DMS53 (cell line): ENCODE measurements at places on chromosomes 1 and 21.

DNA sequence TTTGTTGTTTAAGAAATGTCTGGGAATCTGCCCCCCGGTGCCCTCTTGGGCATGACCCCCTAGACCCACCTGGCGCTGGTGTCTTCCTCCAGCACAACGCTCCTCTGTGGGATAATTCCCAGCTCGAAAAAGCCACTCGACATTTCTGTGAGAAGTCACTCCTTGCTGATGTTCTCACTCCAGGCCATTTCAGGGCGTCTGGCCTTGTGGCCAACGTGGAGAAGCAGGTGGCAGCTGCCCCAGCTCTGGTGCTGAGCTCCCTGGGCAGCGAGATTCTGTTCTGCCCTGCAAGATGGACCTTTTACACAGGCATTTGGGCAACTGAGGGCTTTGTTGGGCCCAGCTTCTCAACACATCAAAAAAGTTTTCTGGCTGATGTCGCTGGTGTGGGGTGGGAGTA, 147.7 kb upstream of the WNT4 start:
- DNase-seq = no peak

DNA sequence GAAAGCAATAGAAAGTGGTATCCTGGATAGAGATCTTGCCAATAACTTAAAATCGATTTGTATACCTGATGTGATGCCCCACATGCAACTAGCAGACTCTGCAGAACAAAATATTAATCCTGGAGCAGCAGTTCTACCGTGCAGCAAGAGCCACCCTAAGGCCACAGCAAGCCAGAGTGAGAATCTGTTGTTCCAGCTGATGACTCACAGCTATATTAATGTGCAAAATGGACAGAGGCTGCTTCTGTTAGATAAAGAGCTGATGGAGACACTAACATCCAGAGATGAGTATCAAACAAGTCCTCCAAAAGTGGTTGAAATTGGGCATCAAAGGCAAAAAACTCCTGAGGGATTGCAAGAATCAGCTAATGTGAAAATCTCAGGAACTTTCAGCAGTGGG, 127.8 kb downstream of the MACF1 start:
- DNase-seq = no peak

GRCh38 chr1:160619742-160620277, 27.0 kb downstream of the SLAMF1 start:
- no peak for DNase-seq

GRCh38 chr1:81430955-81431623, 369.6 kb upstream of the ADGRL2 start:
- DNase-seq = no peak

DNA sequence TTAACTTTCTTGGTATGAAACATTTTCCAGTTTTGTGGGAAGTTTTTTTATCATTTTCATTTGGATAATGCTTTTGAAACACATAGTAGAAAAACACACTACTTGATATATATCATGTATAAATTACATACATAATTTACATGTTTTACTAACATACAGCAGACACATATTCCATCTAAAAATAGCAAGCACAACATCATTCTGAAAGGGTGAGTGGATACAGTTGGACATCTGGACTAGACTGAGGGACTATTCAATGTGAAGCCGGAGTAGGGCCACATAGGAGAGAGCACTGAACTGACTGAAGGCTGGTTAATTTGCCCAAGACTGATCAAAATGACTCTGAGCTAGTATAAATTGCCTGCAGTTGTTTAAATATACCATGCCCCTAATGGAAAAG, 11.7 kb downstream of the CDKN2C start:
- no peak for DNase-seq

DNA sequence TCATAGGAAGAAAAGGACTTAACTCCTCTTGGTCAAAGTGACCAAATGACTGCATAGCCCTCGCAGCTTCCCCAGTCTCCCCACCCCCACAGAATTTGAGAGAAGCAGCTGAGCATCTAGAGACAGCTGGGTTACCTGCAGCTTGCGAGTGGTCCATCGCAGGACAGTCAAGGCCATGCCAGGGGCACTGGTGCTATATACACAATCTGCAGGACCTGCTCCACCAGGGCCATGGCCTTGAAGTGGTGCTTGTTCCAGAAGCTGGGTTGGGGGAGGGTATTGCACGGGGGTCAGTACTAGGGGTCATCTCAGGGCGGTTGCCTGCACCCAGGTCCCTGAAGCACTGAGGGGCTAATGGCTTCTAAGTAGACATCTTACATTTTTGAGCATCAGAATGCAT, 10.4 kb downstream of the MRTO4 start:
- no peak for DNase-seq

GRCh38 chr1:59903141-59903754, 23.3 kb downstream of the CYP2J2 start:
- DNase-seq = peak; percentile 76

GRCh38 chr1:198265073-198265661, 108.4 kb downstream of the NEK7 start:
- no peak for DNase-seq

- DNase-seq = no peak
Observed at GRCh38 chr1:85124091-85124490, 75.8 kb upstream of the MCOLN3 start.

DNA sequence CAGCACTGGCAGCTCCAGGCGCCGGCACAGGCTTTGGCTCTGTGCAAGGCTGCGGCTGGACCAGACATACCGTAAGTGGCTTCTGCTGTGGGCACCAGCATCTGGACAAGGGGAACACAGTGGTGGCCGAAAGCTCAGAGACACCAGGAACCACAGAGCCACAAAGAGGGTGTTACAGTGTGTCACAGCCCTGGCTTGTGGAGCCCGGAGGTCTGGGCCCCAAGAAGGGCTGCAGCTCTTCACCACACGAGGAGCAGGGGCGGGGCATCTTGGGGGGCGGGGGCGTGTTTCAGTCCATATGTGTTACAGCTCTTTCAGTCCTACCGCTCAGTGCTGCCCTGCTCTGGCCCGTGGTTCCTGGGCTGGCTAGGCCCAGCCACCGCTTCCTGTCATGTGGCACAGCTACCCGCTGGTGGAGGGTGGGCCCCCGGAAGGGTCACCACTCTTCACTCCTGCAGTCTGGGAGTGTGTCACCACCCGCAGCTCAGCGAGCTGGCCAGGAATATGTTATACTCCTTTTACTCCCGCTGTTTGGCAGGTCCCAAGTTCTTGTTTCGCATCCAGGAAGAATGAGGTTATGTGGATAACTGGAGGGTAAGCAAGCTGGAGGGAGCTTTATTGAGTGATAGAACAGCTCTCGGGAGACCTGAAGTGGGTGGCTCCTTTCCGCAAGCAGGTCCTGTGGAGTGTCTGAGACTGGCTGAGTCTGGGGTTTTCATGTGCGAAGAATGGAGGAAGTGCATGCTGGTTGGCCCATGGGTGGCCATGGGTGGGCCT, 3.3 kb upstream of the LSM10 start:
- DNase-seq = no peak

DNA sequence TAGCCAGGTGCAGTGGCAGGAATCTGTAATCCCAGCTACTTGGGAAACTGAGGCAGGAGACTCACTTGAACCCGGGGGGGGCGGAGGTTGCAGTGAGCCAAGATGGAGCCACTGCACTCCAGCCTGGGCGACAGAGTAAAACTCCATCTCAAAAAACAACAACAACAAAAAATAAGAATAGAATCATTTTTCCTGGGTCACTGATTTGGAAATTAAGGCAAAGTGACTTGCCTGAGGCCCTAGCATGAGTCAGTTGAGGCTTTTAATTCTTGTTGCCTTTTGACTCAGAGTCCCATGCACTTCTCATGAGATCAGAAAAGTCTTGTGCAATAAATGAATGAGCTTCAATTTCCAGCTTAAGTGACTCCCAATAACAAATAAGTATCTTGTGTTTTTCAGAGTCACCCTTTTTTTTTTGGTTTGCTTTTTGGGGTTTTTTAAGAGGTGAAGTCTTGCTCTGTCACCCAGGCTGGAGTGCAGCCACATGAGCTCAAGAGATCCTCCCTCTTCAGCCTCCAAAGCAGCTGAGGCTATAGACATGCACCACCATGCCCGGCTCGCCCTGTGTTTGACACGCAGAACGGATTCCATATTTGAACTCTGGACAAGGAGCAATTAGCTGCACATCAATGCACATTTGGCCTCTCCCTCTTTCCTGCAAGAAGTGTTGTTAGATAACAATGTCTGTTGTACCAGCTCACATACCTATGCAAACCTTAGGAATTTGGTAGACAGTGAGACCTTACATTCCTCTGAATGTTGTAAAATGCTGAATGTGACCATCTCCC, 3.4 kb upstream of the PLEKHM2 start:
- DNase-seq = no peak

DNA sequence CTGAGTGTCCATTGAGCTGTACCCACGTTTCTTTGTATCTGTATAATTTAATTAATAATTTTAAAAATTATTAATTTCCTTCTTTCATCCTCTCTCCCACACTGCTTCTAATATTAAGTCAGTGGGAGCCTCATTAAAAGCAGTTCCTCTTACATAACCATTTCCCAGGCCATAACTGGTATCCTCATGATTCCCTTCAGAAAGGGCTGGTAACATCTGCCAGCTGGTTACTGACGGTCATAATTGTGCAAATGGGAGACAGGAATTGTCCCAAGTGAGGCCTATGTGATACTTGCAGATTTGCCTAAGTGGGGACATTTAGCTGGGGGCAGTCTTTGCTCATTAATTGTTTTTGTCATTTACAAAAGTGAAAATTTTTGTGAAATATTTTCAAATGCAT, 69.0 kb upstream of the SPAG17 start:
- DNase-seq = no peak

GRCh38 chr1:86245566-86246190, 89.1 kb upstream of the COL24A1 start:
- no peak for DNase-seq

DNA sequence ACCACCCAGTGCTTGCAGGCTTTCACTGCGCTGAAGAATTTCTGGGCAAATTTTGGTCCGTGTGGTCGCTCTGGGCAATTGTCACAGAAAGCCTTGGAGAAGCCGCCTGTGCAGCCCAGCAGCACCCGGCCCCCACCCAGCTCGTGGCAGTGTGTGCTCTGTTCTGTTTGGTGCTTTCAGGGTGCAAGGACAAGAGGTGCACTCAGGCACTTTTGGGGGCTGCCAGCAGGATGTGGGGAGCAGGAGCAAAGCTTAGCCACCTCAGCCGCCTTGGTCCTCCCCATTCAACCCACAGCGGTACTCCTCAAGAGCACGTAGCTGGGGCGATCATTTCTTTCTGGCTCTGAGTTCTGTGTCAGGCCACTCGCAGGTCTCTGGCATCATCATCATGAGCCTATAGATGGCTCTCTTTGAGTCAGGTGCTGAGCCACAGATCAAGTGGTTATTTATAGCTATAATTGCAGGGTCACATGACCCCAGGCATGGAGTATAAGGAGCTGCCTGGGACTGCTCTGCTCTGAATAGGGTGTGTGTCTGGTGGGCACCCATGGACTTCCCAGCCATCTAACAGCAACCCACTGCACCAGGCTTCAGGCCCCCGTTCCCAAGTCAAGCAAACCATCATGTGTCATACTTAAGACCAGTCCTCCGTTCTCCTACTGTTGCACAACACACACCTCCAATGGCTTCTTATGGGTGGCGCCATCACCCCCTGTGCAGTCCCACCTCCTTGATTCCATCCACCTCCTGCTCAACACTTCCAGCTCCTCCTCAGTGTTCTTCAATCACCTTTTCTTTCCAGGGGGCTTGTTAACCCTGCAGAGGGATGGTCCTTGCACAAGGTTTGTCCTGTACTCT, 18.1 kb upstream of the TENT5C start:
- DNase-seq = no peak

DNA sequence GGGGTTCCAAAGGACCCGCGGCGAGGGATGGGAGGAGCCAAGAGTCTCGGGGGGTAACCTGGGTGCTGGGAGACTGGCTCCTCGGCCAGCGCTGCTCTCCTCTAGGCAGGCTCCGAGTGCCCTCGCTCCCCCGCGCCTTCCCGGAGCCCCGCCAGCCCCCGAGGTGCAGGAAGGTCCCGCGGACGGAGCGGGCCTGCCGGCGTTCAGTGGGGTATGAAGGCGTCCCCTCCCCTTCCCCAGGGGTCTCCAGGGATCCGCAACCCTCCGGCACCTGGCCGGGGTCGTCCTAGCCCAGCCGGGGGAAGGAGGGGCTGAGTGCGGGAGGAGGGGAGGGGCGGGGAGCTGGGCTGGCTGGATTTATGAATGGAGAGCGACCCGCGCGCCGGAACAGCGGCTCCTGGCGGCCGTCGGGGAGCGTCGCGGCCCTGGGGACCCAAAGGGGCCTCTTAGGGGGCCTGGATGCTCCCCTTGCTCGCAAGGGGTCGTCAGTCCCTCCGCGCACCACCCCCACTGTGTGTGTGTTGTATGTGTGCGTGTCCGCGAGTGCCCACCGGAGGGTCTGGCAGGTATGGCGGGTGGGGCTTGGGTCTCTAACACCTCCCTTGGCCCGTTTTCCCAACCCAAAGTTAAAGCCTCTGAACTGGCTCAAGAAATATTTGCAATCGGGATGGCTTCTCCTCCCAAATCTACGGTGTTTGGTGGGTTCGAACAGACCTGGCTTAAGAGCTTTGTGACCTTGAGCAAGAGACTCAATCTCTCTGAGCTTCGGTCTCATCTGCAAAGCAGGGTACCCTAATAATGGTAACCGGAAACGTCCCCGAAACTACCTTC, 642 bp downstream of the HCRTR1 start:
- peak; percentile 78 for DNase-seq

GRCh38 chr21:25350056-25350455, 257.2 kb downstream of the MRPL39 start:
- peak; percentile 44 for DNase-seq

DNA sequence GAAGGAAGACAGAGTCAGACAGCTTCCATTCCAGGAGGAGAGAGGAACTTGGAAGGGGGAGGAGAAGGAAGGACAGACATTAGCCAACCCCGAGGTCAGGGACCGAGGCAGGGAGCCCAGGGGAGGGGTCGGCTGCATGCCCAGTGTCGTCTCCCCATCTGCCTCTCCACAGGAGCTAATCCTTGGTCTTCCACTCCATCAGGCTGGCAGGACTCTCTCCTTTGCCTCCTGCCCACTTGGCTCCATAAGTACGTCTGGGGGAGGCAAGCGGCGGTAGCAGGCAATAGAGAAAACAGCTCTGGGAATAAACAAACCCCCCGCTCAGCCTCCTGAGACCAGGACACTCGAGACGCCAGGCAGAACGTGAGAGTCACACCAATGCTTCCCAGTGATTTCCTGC, 71.3 kb downstream of the GRIK3 start:
- DNase-seq = no peak

- peak; percentile 78 for DNase-seq
Observed at GRCh38 chr21:16540966-16541727, 811.4 kb downstream of the USP25 start.

- peak; percentile 29 for DNase-seq
Observed at GRCh38 chr1:46517932-46518498, 28.4 kb downstream of the DMBX1 start.

GRCh38 chr1:108071601-108072000, 106.6 kb upstream of the VAV3 start:
- no peak for DNase-seq

DNA sequence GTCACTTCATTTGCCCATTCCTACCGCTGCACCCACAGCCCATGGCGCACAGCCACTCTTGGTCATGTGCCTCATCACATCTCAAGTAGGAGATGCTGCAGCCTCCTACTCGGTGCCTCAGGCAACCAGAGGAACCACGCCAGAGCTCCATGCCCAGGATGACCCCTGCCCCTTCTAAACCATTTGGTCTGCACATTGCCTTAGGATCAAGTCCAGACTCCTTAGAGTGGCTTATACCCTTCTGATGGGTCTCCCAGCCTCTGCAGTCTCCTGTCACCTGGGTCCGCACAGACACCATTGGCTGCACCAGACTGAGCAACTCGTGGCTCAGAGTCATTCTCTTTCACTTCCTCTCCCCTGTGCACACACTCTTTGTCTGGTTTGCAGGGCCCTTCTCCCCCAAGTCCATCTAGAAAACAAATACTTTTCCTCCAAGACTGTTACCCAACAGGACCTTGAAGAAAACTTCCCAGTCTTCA, 2.2 kb upstream of the ADORA3 start:
- no peak for DNase-seq

- no peak for DNase-seq
Observed at GRCh38 chr1:246460406-246460805, 46.7 kb downstream of the SMYD3 start.
